ENCODE measurements at places on chromosomes 7 and 10.
A peak's percentile ranks its signal among the peaks of the same experiment; 100 is the strongest.

DNA sequence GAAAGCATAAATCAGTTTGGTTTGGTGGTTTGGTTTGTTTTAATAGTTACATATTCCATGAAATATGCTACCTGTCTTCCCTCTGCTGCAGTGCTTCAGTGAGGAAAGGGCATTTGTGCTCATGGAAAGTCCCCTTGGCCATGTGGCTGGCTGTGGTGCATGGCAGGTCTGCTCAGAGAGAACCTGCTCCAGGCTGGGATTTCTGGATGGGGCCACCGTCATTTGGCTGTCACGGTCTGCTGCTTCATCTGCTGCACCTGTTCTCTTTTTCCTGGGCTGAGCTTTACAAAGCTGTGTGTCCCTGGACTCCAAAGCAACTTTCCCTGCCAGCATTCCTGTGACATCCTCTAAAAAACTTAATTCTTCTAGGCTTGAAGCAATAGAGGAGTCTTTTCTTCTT lies 8.9 kb downstream of the CDK14 start:
- DNase-seq = no peak

DNA sequence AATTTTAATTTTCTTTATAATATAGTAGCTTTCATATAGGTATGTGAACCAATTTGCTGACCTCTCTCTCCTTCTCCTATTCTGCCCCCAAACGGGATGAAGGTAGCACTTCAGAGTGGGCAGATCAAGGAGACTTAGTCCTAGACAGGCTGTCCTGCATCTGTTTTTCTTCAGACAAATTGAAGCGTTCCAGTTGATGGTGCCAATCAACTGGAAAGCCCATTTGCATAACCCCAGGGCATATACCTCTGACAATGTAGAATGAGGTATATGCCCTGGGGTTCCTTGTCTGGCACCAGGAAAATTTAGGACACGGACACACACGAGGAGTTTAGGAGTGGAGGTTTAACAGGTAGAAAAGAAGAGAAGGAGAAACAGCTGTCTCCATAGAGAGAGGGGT lies 502.9 kb downstream of the HTR7 start:
- DNase-seq = no peak

DNA sequence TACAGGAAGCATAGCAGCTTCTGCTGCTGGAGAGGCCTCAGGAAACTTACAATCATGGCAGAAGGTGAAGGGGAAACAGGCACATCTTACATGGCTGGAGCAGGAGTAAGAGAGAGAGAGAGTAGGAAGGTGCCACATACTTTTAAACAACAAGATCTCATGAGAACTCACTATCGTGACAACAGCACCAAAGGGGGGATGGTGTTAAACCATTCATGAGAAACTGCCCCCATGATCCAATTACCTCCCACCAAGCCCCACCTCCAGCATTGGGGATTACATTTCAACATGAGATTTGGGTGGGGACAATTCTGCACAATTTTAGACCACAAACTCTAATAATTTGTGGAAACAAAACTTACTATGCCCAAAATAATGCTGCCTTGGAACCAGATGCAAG lies 16.8 kb upstream of the ARMC3 start:
- DNase-seq = no peak

GRCh38 chr10:61262486-61263261 lies 190.5 kb downstream of the TMEM26 start:
- no peak for DNase-seq

DNA sequence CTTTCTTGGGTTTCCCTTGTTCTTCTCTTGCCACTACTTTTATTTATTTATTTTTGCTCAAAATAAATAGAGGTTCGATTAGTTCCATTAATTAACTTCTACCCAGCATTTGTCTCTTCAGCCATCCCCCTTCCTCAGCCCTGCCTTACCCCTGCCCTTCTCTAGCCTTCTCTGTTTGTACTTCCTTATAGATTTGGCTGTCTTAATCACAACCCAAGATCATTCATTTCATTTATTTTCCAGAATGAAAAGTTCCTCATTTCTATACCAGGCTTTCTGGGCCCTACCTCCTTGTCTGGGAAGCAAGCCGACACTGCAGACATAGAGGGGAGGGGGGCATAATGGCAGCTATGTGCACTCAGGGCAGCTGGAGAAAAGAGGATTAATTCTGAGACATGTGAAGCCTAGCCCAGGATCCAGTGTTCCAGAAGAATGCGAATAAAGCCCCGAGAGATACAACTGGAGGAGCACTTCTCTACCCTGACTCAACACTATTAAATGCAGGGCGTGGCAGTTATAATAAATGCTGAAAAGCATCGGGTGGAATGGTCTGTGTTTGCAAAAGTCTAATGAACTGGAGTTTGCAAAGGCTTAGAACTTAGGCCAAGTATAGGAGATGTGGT lies 6.4 kb upstream of the PDCD4 start:
- DNase-seq = no peak

DNA sequence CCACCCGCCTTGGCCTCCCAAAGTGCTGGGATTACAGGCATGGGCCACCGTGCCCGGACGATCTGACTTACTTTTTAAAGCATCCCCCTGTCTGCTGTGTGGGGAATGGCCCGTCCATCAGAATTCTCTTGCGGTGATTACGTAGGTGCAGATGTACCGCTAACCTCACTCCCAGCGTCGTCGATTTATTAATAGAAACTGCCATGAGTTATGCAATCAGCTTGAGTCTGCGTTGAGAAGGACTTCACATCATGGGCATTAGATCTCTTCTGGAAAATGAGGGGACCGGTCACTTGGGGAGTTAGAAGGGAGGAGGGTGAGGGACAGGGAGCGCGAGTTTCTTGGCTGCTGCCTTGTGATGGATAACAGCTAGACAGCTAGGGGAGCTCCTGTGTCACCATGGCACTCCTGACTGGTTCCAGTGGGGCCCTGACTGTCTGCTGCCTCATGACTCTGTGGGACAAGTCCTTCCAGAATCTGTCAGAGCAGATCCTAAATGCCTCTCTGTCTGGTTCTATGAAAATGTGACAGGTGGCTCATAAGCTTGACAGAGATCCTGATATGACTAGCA lies 35.2 kb downstream of the POR start:
- DNase-seq = no peak

DNA sequence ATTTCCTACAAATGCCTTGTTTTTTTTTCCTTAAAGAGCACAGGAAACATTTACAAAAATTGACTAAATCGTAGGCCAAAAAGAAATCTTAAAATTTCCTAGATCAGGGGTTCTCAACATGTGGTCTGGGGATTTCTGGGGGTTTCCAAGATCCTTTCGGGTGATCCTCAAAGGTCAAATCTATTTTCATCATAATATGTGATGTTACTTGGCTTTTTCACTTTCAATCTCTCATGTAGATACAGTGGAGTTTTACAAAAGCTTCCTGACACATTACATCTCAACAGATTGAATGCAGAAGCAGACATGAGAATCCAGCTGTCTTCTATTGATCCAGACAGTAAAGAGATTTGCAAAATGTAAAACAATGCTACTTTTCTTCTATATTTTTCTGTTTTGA lies 497.3 kb downstream of the INHBA start:
- DNase-seq = no peak

DNA sequence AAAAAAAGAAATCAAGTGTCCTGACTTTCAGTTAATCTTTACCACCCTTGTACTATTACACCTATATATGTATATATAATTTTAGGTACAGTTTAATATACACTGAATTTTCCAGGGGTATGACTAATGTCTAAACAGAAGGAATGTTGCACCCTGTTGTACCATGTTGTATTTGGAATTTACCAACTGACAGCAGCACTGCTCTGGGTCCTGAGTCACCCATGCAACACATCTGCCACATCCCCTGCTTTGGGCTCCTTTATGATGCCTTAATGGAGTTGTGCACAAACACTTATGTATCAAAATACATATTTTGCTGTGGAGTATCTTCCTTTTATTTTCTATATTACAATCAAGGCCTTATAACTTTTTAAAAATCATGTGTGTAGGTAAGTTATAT lies 21.2 kb downstream of the YAE1 start:
- no peak for DNase-seq

- DNase-seq = no peak
Measured at GRCh38 chr10:50310560-50311174, 59.4 kb upstream of the ASAH2 start.

GRCh38 chr7:92246360-92247101 lies 757 bp downstream of the ANKIB1 start:
- no peak for DNase-seq

DNA sequence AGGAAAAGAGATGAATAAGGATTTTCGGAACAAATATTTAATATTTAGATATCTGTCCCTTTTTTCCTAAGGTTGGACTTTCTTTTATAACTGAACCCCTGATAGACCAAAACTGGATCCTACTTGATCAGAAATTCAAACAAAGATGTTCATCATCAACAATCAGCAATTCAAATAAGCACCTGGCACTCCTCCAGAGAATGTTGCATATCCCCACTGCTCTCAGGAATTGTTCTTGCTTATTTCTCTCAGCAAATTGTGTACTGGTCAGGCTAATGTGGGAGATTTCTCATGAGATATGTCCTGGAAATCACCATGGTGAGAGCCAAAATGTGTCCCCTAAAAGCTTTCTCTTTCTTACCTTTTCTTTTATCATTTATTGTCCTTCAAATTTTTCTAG lies 40.3 kb upstream of the LHFPL3 start:
- DNase-seq = no peak

- DNase-seq = no peak
Measured at GRCh38 chr10:132048294-132048667, 17.5 kb upstream of the JAKMIP3 start.

DNA sequence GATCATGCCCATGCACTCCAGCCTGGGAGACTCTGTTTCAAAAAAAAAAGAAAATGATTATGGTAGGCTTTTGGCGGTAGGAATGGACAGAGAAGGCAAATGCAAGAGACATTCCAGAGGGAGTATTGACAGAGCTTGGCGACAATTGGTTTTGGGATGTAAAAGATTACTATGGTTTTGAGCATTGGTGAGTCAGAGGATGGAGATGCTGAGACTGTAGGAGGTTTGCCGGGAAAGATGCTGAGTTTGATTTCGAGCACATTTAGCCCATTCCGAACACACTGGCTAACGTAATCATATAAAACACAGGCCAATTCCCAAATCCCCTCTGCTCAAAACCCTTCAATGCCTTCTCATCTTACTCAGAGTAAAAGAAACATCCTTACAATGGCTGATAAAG lies 161.6 kb upstream of the MKLN1 start:
- no peak for DNase-seq

GRCh38 chr7:29562307-29562706 lies 1.3 kb upstream of the PRR15 start:
- DNase-seq = no peak

GRCh38 chr10:98150544-98150943 lies 16.1 kb downstream of the R3HCC1L start:
- DNase-seq = no peak

DNA sequence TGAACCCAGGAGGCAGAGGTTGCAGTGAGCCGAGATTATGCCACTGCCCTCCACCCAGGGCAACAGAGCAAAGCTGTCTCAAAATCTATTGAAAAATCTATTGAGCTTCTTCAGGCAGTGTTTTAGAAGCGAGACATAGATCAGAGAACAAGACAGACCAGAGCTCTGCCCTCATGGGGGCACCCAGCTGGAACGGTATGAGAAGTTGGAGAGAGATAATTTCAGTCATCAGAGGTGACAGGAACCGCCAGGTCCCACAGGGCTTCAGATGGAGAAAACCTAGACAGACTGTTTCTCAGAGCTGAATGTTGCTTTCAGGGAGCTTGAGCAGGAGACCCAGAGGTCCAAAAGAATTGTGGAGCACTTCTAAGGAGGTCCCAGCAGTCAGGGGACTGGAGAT lies 14.2 kb upstream of the GTF2IRD1 start:
- DNase-seq = no peak

GRCh38 chr10:1851762-1852161 lies 114.4 kb upstream of the ADARB2 start:
- no peak for DNase-seq

GRCh38 chr10:69492746-69493462 lies 41.6 kb downstream of the TSPAN15 start:
- no peak for DNase-seq

DNA sequence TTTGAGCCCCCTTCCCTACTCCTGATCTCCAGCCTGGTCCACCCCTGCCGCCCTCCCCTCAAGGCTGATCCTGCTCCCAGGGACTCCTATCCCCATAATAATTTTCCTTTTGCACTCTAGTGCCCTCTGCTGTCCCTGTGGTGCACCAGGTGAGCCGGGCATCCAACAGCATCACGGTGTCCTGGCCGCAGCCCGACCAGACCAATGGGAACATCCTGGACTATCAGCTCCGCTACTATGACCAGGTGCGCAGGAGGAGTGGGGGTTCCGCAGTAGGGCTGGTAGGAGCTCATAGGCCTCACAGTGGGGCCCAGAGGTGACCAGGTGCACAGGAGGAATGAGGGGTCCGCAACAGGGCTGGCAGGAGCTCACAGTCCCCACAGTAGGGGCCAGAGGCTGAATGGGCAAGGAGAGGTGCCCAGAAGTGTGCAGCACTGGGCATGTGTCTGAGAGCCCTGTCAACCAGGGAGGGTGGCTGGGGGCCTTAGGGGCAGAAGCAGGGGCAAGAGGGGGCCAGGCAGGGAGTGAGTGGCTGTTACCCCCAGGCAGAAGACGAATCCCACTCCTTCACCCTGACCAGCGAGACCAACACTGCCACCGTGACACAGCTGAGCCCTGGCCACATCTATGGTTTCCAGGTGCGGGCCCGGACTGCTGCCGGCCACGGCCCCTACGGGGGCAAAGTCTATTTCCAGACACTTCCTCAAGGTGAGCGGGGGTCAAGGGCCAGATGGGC lies 11.7 kb downstream of the EPHB6 start:
- no peak for DNase-seq

DNA sequence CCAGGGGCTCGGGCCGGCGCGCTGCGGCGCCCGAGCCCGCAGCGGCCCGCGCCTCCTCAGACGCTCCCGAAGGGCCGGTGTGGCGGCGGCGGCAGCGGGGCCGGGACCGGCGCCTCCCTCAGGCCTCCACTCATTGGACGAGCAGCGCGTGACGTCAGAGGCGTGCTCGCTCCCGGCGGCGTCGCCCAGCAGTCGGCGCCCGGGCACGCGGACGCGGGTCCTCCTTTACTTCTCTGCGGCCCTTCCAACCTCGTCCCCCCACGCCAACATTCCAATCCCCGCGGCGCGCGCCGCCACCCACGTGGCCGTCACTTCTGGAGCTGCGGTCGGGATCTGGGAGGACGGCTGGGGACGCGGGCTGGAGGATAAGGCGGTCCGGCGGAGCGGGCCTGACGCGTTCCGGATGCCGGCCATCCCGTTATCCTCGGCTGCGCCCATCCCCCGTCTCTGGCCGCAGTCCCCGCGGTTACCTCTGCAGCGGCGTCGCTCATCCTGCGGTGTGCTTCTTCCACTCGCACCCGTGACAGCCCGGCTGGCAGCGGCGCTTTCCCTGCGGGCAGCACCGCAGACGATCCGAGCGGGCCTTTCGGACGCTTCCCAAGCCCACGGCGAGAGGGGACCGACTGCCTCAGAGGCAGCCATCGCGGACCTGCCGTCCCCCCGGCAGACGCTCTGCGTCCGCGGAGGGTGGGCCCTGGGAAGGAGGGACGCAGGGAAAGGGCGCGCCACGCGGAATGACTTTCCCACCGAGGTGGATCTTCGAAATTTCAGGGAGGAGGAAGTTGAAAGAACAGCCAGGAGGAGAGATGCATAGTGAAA lies at the start of gene PDZD8:
TSS of gene PDZD8 (minus strand) at position 81 of the 819 bp plus-strand sequence. CDS start 213 bp downstream, outside the sequence.
- DNase-seq = peak; percentile 78

All from activated CD4-positive, CD25-positive, alpha-beta regulatory T cell (primary cell).